Naive thymus-derived CD4-positive, alpha-beta T cell (primary cell): ENCODE measurements at places on chromosomes 4 and X. TPM values are rescaled to one million over a fixed set of nuclear protein-coding genes. Genes with fewer than 3 reads are reported as not detected.

DNA sequence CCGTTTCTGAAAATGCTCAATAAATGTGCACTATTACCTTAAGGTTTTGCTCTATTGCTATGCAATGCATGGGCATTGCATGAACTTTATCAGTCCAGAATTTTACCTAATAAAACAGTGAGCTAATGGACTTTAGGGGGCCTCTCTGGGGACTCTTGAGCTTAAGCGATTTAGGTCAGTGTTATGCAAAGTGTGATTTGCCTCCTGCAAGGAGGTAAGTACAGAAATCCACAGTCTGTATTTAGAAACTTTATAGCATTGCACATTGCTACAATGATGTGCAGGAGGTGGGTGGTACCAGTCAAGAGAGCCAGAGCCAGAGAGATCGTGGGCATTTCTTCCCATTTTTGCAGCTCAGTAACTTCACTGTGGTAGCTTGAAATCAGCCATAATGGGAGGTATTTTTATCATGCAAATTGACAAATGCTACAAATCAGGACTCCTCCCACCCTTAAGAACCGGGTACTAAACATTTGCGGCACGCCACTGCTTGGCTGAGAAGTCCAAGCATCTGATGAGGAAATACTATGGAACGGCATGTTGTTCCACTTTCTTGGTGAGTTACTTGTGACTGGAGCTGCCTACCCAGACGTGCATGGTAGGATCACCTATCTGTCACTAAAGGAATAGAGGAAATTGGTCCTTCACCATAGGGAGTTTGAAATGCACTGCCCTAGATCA lies 174.6 kb upstream of the PGRMC2 start:
- no peak for DNase-seq

- DNase-seq: no peak
Observed at GRCh38 chr4:3250956-3251690, 2.2 kb downstream of the MSANTD1 start.

- DNase-seq: no peak
Observed at GRCh38 chrX:97401586-97402136, 518.0 kb downstream of the RPA4 start.

DNA sequence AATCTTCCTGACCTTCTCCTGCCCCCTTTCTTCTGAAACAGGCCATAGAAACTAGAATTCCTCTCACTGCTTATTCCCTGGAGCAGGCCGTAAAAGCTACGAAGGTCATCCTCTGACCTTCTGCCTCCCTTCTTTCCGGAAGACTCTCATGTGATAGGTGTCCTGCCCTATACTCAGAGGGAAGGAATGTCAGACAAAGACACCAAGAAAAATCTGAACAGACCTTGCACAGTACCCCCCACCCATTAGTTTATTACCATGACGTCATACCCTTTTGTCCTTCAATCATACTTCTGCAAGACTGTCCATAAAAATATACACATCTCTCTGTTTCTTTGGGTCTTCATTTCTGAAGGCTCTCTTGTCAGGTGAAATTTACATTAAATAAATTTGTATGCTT lies 1523.9 kb downstream of the RPA4 start:
- no peak for DNase-seq

DNA sequence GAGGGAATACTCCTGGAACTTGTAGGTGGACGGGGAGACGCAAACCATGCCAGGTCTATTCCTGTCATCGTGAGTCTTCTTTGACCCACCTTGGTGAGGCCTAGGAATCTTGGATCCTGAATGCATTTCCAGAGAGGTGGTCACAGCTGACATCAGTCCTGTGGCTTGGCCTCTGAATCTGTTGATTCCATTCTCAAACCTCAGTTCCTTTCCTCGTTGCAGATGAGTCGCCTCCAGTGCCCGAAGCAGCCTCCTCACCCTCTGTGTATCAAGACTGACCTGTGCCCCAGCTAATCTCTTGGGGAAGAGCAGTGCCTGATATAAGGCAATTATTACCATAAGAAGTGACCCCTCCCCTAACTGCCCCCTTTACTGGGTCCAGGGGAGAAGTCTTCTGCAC lies 118.1 kb downstream of the SMIM20 start:
- no peak for DNase-seq

DNA sequence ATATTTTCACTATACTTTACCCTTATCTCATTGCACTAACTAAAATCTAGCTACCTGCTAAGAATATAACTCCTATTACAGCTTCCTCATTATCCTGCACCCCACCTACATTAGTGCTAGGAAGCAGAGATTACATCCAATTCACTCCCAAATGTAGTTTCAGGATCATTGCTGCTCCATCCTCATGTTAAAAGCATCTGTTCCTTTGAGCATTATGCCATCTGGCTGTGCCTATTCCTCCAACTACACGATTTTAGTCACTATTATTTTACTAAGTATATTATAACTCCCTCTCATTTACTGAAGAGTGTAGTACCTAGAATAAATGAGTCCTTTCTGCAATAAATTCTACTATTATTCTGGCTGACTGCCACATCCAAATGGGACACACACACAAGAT lies 1586.9 kb downstream of the TECRL start:
- DNase-seq: no peak

- no peak for DNase-seq
Observed at GRCh38 chr4:108120789-108121188, 47.9 kb downstream of the LEF1 start.

GRCh38 chrX:10485326-10485725 lies 135.1 kb downstream of the MID1 start:
- no peak for DNase-seq

- no peak for DNase-seq
Observed at GRCh38 chr4:145804116-145804515, 124.2 kb downstream of the C4orf51 start.

DNA sequence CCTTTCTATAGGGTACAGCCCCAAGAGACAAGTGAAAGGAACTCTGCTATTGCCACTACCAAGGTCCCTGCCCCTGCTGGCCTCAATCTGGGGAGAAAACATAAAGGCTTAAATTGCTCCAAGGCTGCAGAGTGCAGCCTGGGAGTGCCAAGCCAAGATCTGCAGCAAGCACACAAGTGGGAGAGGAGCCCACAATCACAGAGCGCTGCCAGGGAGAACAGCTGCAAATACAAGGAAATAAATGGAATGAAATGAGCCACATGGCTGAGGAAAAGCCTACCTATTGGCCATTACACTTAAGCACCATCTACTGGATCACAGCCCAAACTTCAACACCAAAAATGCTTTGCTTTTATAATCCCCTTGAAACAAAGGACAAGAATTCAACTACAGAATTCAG lies 582.4 kb downstream of the FAM133A start:
- DNase-seq: no peak

DNA sequence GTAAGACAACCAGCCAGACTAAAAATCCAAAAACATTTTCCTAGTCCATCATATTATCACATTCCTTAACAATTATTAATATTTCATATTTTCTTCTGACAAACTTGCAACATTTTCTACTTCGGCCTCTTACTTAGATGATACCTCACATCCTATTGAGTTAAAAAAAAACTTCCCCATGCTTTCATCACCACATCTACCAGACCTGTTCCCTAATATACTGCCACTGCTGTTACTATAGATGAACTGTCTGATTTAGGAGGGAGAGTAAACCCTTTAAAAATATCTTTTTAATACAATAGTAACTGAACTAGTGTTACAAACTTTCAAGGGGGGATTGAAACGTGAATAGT lies 1.5 kb downstream of the FAM200B start:
- DNase-seq: no peak

- DNase-seq: no peak
Observed at GRCh38 chr4:156676116-156676851, 295.3 kb downstream of the PDGFC start.

DNA sequence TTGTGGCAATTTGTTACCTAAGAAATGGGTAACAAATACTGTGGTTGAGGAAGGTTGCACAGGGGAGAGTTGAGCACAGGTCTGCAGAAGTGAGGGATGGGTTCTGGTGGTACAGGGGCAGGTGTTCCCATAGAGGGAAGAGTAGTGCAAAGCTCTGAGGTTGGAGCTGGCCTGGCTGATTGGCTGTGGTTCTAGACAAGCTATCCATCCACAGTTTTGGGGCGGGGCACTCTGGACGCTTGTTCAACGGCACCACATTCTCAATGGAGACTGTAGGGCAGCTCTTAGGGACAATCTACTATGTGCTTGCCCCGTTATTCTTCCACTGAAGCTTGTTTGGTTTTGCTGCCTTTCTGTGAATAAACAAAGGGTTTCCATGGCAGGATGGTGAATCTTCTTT lies 35.4 kb downstream of the NAT8L start:
- no peak for DNase-seq

GRCh38 chr4:48405924-48406323 lies 64.6 kb downstream of the SLAIN2 start:
- no peak for DNase-seq

GRCh38 chrX:154321594-154321993 lies 26.0 kb downstream of the TKTL1 start:
- no peak for DNase-seq

DNA sequence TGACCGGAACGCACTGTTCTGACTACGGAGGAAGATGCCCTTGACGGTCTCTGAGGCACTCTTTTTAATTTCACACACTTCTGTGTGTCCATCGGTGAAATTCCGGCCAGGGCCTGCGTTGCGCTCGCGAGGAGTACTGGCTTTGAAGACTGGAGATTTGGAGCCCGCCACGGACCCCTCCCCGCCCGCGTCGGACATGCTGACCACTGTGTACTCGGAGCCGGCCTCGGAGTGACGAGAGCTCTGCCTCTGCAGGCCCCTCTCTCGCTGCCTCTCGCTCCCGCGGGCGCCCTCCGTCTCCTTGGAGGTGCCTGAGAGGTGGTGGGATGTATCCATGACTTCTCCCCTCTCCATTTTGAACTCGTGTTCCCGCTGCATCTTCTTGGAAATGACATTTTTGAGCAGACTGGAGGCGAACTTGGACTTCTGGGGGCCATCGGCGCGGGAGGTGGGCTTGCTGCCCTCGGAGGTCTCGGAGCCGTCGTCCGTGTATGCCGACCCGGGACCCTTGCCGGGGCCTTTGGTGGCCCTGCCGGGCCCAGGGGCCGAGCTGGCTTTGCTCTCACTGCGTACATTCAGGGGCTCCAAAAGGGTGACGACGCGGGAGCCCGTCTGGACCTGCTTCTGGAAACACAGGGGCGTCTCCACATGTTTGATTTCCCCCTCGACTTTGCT lies 5.7 kb downstream of the C4orf54 start:
- no peak for DNase-seq

DNA sequence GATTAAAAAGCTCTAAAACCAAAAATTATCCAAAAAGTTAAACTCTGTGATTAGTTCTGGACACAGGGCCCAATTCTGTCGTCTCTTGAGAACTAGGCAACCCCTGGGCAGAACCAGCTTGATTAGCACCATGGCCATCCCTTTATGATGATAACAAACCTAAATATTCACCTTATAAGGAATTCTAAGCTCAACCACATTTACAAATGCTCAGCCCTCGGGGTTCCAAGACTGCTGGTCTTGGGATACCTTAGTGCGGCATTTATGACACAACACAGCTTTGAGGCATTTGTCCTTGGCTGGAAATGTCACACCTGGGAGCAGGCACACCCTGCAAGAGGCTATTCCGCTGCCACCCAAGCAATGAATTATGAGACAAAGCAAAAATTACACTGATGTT lies 27.5 kb upstream of the NAP1L5 start:
- DNase-seq: no peak

DNA sequence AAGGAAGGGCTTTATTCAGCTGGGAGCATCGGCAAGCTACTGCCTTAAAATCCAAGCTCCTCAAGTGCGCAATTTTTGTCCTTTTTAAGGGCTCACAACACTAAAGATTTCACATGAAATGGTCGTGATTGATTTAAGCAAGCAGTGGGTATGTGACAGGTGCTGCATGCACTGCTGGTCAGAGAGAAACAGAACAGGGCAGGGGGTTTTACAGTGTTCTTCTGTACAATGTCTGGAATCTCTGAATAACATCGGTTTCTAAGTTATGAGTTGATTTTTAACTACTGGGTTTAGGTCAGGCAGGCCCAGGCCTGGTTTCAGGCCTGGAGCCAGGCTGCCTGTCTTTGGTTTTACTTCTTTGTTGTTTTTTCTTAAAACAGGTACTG lies 6.0 kb downstream of the UGT2B17 start:
- no peak for DNase-seq

DNA sequence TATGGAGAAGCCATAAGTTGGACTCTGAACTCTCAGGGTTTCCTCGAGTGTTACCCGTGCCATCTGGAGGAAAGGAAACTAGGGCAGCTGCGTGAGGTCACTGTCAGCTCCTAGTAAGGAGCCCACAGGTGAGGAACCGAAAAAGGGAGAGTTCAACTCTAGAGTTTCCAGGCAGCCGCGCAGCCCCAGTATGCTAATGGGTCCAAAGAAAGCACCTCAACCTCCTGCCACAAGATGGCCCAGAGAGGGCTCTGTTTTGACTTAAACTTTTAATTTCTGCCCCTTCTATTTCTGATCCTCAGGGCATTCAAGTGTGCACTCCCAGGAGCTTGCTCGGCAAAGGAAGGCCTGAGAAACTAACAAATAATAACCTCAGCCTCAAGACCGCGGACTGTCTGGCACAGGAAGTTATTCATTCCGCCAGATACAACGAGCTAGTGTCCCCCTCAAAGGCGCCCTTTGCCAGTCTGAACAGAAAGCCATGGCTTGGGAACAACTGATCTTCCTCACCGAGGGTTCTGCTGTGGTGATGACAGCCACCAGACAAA lies 13.9 kb downstream of the SCARB2 start:
- no peak for DNase-seq

GRCh38 chrX:11421805-11422524 lies 128.8 kb downstream of the AMELX start:
- no peak for DNase-seq

- no peak for DNase-seq
Observed at GRCh38 chr4:123484291-123484926, 87.8 kb downstream of the SPRY1 start.

GRCh38 chr4:181909368-181909767 lies 333.8 kb upstream of the TENM3 start:
- no peak for DNase-seq

DNA sequence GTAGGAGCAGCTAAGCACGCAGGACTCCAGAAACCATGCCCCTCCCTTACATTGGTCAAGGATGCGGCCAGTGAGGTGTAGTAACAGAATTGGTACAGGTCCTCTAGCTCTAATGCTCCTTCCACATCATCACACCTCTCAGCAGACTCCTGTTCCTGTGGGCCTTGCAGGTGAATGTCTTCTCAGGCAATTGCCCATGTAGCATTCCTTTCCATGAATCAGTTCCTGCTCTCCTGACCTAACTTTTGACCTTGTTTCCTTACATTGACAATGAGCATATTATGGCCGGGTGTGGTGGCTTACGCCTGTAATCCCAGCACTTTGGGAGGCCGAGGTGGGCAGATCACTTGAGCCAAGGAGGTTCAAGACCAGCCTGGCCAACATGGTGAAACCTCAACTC lies 31.3 kb downstream of the MAP7D3 start:
- no peak for DNase-seq

CWH43 gene
- not detected in 2 replicates for total RNA-seq

NKAP gene
- 16.8 TPM for total RNA-seq

GLRA3 gene
- not detected for total RNA-seq

CDS1 gene
- total RNA-seq: 0.88 TPM

RS1 gene
- total RNA-seq: not detected

PCSK1N gene
- 3.5 TPM for total RNA-seq

SORCS2 gene
- 0.10 TPM for total RNA-seq

CNKSR2 gene
- total RNA-seq: 16.9 TPM

ARHGAP36 gene
- not detected for total RNA-seq

RASL11B gene
- total RNA-seq: not detected

ABLIM2 gene
- total RNA-seq: 4.8 TPM

FBXO8 gene
- total RNA-seq: 10.4 TPM

HSFX3 gene
- not detected for total RNA-seq

PNMA3 gene
- total RNA-seq: 3.2 and 3.9 TPM in 2 replicates

PRR32 gene
- total RNA-seq: not detected

ADRA2C gene
- total RNA-seq: not detected
